ENCODE measurements at places on chromosomes 6 and 20. TPM values are rescaled to one million over a fixed set of nuclear protein-coding genes. Genes with fewer than 3 reads are reported as not detected.

The CALHM5 gene
- 1.2 TPM for polyA plus RNA-seq

The MUC22 gene
- 0.14 TPM for polyA plus RNA-seq

The VSTM2L gene
- 122 TPM for polyA plus RNA-seq

The TFAP2B gene
- not detected for polyA plus RNA-seq

The MLN gene
- not detected for polyA plus RNA-seq

The CAPN11 gene
- 0.27 TPM for polyA plus RNA-seq

The MAD2L1BP gene
- 21.6 TPM for polyA plus RNA-seq

The KCNB1 gene
- 0.66 TPM for polyA plus RNA-seq

The TP53TG5 gene
- polyA plus RNA-seq, result 0.95 TPM

The AIF1 gene
- polyA plus RNA-seq, result 14.7 TPM
